ENCODE measurements at places on chromosomes 11 and 22.

GRCh38 chr11:12122083-12122482 is 11.7 kb downstream of the MICAL2 start:
- peak; percentile 56 for DNase-seq

DNA sequence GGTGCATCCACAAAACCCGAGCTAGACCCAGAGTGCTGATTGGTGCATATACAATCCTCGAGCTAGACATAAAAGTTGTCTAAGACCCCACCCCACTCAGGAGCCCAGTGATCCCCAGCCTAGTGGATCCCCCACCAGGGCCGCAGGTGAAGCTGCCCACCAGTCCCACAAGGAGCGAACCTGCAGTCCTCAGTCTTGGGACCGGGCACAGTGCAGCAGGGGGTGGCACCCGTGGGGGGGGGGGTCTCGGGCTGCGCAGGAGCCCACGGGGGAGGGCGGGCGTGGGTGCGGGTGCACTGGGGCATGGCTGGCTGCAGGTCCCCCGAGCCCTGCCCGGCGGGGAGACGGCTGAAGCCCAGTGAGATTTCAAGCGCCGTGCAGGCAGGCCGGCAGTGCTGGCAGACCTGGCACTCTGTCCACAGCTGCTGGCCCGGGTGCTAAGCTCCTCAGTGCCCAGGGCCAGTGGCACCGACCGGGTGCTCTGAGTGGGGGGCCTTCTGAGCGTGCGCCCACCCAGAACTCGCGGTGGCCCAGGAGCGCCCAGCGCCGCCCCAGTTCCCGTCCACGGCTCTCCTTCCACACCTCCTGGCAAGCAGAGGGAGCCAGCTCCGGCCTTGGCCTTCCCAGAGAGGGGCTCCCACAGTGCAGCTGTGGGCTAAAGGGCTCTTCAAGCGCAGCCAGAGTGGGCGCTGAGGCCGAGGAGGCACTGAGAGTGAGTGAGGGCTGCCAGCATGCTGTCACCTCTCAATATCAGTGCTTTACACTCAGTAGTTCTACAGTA is 989.1 kb downstream of the FAM181B start:
- no peak for DNase-seq

- DNase-seq: peak; percentile 67
These were observed 773 bp upstream of the PATL1 start for GRCh38 chr11:59669611-59670009.

- no peak for DNase-seq
These were observed 77.8 kb upstream of the CADM1 start for GRCh38 chr11:115581871-115582639.

DNA sequence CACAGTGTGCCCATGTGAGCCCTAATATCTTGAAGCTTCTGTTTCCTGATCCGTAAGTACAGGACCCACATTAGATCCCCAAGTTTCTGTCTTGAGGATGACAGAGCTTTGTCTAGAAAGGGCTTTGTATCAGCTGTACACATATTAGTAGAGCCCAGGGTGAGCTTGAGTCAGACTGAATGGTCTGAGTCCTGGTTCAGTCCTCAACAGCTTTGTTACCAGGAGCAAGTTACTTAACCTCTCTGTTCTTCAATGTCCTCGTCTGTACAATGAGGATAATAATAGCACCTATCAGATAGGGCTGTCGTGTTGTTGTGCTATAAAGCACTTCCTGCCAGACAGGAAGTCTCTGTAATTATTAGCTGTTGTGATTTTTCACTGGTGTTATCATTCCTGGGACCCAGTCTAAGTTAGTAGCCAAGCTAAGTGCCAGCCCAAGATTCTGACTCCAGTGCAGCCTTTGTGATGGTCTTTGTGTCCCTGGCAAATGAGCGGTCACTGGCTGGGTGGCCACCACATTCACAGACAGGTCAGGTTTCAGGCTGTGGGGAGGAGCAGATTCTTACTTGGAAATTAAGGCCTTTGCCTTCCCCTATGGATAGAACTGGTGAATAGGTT is 6.8 kb downstream of the TOM1 start:
- DNase-seq: no peak

- peak; percentile 24 for DNase-seq
These were observed 84.7 kb downstream of the DGCR2 start for GRCh38 chr22:19037282-19038163.

DNA sequence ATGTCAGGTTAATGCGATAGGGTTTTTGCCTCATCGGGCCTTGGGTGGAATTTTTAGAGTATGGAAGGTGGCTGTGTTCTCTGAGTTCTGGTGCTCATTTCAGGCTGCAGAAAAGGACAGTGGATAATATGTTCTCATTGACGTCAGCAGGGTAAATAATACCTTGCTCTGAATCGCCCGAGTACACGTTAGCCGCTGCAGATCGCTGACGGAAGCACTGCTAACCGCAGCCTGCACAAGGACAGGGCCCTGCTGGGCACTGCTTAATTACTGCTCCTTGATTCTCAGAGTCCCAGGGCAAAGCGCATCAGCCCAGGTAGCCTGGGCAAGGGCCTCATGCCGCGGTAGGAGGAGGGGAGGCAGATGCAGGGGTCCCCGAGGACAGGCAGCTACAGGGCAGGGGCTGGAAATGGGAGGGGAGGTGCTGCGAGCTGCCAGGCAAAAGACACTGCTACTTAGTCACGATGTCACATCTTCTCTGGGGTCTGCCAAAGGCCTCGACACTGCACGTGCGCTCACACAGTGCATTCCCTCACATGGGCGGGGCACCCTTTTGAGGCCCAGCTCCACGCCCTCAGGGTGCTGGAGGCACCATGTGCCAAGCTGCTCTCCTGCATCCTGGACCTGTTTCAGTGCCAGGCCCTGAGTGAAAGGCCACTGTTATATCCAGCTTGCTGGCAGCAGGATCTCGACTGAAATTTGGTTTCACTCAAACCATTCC is 35.2 kb downstream of the PPP2R1B start:
- DNase-seq: no peak

GRCh38 chr22:37037669-37038068 is 13.9 kb upstream of the KCTD17 start:
- no peak for DNase-seq

DNA sequence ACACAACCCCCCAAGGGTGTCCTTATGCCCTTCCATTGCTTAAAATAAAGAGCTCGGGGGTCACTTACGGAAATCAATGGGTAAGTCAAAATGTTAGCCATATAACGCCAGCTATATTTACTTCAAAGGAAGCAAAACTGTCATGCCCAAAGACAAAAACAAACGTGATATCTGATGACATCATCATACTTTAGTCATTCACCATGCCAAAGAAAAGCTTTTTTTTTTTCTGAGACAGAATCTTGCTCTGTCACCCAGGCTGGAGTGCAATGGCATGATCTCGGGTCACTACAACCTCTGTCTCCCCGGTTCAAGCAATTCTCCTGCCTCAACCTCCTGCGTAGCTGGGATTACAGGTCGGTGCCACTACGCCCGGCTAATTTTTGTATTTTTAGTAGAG is 47.7 kb upstream of the SC5D start:
- no peak for DNase-seq

DNA sequence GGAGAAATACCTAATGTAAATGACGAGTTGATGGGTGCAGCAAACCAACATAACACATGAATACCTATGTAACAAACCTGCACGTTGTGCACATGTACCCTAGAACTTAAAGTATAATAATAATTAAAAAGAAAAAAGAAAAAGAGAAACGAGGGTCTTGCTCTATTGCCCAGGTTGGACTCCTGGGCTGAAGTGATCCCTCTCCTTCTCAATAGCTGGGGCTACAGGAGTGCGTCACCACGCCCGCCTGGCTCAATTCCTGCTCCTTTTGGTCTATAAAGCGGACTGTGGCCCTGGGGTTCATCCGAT is 521 bp upstream of the PTS start:
- DNase-seq: no peak

DNA sequence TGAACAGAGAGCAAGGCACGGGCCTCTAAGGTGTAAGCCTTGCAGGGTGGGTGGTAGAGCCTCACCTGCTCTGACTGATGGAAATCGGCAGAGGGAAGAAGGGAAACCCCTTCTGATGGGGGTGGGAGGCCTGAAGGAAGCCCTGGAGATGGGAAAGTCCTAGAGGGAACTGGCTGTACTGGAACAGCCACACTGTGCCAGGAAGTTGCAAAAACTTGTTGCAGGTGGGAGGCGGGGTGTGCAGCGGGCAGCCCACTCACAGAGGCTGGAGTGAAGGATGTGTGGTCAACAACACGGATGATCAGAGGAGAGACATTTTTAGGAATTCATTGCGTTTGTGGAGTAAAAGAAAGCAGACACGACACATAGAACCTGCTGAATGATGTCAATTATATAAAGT is 91.3 kb downstream of the ZC3H12C start:
- DNase-seq: no peak

- DNase-seq: no peak
These were observed 27.9 kb downstream of the MCHR1 start for GRCh38 chr22:40707154-40707553.

- peak; percentile 82 for DNase-seq
These were observed at the start of gene DAGLA for GRCh38 chr11:61679893-61680621. Gene DAGLA (plus strand): TSS chr11:61680391. CDS start chr11:61720156, 39,765 bp downstream.

DNA sequence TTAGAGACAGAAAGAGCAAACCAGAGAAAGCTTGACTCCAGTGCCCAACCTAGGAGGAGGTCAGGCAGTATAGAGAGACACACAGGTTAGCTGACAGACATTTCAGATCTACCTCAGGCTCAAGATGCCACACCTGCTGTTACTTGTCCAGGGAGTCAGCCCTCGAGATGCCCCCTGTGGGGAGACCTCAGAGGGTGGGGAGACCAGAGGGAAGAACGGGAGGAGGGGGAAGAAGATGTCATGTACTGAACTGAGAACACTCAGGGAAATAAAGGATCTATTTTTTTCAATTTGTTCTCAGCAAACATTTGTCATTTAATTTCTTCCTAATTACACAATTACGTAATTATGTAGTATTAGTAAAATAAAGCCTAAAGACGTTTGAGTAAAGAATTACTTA is 196.3 kb upstream of the CADM1 start:
- DNase-seq: no peak

DNA sequence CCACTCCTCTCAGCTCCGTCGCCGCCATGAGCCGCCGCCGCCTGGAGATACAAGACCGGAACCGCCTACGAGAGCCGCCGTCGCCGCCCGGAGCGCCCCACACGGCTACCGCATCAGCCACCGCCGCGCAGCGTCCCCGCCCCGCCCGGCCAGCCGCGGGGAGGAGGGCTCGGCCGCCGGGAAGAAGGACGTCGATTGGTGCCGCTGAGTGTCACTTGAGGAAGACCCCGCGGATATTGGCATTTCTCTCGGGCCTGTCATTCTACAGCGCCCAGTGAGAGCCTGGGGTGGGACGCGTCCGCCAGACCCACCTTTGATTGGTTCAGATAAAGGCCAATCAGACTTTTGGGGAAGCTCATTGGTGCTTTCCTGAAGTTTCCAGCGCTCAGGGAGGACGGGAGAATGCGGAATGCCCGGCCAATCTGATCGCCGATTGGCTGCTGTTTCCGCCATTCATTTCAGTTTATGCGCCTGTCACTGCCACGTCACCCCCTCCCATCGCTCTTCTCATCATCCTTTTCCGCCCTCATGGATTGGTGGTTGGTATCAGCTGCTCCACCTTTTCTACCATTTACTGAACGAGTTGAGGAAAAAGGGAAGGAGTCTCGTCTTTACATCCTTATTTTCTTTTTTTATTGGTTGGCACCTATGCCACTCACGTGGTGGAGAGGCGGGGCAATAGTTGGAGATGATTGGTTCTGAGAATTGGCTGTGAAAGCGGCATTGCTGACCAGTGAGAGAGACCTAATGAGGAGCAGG is at the start of gene OSBP:
OSBP (minus strand) TSS at position 138 of the 759 bp plus-strand sequence; CDS start at position 28, 110 bp downstream.
- peak; percentile 99 for DNase-seq

DNA sequence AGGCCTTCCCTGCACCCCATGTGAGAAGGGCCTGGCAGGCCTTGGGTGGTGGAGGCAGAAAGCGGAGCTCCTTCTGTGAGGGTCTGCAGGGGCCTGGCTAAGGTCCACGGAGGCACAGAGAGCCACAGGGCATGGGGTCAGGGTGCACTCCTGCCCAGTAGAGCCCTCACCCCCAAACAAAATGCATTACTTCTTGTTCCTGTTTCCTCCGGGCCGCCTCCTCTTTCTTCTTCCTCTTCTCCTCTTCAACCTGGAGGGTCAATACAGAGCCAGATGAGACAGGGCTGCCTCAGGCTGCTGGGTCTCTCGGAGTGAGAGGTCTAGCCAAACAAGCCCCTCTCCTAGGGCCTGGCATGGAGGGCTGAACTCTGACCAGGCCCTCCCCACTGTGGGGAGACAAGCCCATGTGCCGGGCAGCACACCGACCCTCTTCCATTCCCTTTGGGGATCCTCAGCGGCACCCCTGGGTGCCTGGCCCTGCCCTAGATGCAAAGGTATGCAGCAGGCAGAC is 10.3 kb upstream of the NAP1L4 start:
- DNase-seq: no peak
